ENCODE measurements at places on chromosomes 11 and 22.

DNA sequence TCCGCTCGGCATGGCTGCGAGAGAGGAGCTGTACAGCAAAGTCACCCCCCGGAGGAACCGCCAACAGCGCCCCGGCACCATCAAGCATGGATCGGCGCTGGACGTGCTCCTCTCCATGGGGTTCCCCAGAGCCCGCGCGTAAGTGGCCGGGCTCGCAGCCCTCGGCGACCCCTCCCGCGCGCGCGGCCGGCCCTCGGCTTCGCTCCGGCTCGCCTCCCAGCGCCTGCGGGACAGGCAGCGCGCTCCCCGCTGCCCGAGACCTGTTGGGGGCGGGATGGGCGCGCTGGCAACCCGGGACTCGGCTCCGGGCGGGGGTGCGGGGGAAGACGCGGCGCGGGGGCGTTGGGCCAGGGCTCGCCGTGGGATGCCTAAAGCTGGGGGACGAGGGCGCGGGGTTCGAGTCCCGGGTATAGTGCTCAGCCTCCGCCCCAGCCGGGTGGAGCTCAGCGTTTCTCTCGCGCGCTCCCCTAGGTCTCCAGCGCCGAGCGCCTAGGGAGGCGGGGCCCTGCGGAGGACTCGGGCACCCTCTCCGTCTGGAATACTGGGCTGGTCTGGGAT lies 630 bp downstream of the UBASH3B start:
- DNase-seq: peak; percentile 53

GRCh38 chr11:58121096-58121495 lies 4.2 kb downstream of the OR9I1 start:
- no peak for DNase-seq

- no peak for DNase-seq
Measured at GRCh38 chr22:30007361-30007760, 72.9 kb upstream of the HORMAD2 start.

DNA sequence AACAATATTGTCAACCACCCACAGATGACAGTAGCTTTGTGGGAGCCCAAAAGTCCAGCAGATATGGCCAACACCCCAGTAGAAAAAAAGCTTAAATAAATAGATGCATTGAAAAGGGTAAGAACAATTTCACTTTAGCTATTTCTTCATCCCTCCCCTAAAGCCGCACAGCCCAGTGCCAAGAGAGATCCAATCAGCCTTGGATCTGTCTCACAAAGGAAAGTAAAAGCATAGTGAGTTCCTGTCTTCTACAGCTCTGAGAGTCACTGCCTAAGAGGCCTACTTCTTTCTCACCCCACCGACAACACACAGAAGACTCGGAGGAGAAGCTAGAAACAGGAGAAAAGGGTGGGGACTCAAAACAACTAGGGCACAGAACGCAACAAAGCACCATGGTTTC lies 196.4 kb downstream of the SBF2 start:
- no peak for DNase-seq

GRCh38 chr22:45454275-45454674 lies 40.8 kb downstream of the RIBC2 start:
- no peak for DNase-seq

- DNase-seq: no peak
Measured at GRCh38 chr11:63667995-63668795, 3.0 kb downstream of the ATL3 start.

- no peak for DNase-seq
Measured at GRCh38 chr11:3627291-3627690, 14.5 kb downstream of the ART5 start.
